ENCODE measurements at places on chromosomes 2 and 18. TPM values are rescaled to one million over a fixed set of nuclear protein-coding genes. Genes with fewer than 3 reads are reported as not detected.

DNA sequence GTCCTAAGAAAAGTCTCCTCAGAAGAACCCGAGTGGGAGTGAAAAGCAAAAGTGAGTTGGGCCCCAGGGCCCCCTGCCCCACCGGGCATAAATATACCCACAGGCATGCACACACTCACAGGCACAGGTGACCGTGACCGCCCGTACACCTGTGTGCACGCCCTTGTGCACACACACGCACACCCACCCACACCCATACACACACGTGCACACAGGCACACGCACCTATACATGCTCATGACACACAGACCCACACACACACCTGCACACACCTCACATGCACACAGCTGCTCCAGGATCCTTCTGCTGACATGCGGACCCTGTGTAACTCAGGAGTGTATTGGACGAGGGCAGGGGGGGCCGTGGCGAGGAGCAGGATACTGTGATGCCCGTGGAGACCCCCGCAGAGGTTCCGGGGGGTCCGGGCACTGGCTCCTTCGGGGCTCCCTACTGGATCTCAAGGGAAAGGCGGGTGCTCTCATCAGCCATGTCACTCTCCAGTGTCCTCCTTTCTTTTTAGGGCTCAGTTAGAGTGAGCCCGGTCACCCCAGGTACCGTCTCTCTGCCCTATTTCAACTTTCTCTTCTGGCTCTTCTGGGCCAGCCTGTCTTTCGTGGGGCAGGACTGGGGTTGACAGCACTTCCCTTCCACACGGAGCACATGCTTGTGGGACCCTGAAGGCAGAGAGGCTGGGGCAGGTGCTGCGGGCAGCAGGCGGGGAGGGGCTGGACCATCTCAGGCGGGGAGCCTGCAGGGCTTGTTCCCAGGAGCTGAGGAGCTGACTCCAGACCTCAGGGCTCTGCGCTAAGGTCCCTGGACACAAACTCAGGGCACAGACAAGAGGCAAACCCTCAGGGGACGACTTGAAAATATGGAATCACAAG lies 48.5 kb downstream of the TPO start:
- DNase-seq, result no peak

GRCh38 chr18:51833850-51834249 lies 506.1 kb upstream of the DCC start:
- no peak for DNase-seq

DNA sequence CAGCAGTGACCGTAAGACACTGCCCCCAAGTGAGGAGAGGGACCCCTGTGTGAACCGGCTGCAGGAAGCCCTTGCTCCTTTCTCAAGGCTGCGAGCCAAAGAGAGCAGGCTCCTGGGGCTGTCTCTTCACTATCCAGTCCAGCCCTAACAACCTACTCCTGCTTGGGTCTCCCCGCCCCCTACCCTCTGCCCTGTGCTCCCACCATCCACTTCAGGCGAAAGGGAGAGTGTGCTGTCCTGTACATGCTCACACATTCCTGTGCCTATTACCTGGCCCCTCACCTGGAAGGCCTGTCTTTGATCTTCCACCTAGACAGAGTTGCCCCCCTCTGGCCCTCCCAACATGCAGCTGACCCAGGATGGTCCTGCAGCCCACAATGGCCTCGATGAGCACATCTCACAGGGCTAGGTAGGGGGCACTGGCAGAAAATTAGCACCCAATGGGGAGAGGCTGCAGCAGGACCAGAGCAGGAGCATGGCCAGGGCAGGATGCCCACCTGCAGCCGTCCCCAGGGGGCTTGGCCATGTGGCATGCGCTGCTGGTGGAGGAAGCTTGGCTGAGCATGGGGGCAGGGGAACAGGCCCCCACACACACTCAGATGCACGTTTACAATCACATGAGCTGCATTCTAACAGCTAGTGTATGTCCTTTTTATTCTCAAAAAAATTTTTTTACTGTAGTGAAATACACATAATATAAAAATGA lies 93.5 kb downstream of the POLR1A start:
- no peak for DNase-seq

MYL1 gene
- 0.62 TPM for total RNA-seq

All from ovary (tissue), 10 donors.